ENCODE measurements at places on chromosomes 5 and 9.

DNA sequence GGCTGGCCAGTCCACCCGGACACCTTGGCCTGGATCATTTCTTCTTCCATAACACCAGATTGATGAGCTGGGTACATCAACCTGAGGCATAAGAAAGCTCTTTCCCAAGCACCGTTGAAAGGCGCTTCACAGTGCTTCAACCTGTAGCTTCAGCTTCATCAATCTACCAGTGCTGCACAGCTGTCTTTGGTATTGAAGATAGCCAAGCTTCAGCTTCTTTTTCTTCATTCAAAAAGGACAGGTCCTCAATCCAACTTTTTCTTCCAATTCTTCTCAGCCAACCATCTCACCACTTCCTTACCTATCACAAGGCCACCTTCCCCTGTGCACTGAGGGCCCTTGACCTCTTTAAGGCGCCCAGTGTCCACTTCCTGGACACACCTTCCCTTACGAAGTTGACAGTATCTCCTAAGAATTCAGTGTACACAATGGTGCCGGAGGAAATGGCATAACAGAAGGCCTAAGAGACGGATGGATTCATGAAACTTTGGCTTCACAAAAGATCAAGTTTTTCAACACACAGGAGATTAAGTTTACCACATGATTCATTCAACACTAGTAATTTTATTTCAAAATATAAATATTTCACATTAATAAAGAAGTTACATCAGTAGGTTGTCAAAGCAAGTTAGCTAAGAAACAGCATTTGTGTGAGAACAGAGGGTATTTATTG lies 1.4 kb upstream of the CTNNAL1 start:
- DNase-seq = no peak

DNA sequence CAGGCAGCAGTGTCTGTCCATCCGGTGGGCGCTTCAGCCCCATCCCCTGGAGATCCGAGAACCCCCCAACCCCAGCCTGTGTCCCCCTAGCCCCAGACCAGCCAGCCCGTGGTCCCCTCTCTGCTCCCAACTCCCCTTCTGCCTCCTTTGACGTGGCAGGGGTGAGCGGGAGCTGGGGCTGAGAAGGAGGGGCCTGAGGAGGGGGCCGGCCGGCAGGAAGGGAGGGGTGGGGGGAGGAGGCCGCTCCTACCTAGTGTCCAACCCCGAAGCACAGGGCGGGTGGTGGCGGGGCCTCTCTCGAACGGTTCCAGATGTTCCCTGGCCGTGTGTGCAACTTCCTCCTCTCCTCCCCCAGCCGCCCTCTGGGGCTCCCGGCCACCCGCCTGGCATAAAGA lies 31.0 kb downstream of the GOLGA2 start:
- peak; percentile 93 for DNase-seq

- DNase-seq = no peak
Measured at GRCh38 chr9:129075996-129076639, 4.8 kb upstream of the DOLPP1 start.

DNA sequence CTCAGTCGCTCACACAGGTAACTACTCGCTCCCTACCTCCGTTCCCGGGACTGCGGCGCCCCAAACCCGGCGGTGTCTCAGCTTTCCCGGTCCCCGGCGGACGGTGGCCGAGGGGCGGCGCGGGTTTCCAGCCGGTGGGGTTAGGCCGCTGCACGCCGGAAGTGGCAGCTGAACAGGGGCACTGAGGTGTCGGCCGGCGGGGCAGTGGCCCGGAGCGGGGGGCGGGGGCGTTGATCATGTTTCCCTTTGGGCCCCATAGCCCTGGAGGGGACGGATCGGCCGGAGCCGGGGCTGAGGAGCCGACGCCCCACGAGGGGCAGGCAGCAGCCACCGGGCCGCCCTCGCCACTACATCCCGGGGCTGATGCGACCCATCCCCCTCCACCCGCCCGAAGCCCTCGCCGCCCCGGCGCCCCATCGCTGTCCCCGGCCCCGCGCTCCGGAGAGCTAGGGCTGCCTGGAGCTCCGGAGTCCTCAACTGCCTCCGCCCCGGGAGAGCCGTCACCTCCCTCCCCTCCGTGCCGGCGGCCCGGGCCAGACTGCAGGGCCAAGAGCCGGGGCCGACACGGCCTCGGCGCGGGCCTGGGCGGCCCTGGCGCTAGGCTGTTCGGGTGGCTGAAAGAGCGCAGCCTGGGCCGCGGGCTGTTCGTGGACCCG lies at the start of gene DCAF10:
Gene DCAF10, plus strand, starts transcription at position 167 of the 656 bp plus-strand sequence. Its CDS starts 70 bp downstream, at position 237.
- DNase-seq = peak; percentile 93

- DNase-seq = peak; percentile 93
Measured at GRCh38 chr5:61290791-61291210, 41.3 kb upstream of the ZSWIM6 start.

DNA sequence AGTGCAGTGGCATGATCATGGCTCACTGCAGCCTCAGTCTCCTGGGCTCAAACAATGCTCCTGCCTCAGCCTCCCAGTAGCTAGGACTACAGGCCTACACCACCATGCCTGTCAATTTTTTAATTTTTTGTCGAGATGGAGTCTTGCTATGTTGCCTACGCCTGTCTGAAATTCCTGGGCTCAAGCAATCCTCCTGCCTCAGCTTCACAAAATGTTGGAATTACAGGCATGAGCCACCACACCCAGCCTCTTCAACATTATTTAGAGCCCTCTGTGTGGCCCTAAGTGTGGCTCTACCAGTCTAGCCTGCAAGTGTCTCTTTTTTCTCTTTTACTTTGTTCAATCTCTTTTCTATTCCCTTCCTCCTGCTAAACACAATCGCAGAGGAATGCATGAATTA lies 154.4 kb upstream of the EPB41L4A start:
- no peak for DNase-seq

DNA sequence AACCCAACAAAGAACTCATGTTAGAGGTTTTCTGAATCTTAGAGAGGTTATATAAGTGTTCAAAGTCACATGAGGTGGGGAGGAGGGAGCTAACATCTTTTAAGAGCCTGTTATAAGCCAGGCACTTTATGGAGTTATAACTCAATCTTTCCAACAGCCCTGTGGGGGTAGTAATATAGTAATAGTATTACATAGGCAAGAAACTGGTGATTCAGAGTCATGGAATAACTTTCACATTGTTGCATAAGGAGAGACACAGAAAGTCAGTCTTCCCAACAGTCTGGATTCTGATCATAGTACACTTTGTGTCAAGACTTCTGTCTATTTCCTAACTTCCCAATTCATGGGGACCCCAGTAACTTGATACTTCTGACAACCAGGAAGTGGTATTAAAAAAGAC lies 89.2 kb downstream of the ACER2 start:
- no peak for DNase-seq

DNA sequence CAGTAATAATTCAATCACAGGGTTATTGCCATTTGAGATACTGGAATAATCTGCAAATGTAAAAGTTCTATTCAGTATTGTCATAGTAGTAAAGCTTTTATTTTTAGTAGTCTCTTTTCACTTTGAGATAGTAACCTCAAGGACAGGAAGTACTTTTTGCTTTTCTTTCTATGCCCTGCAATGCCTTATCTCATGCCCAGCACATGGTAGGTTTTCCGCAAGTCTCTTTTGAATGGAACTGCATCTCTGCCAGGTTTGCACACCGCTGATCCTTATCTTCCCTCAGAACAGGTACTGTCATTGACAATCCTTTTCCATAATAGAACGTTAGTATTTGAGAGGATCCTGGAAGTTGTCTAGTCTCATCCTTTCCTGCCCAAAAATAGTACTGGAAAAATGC lies 91.8 kb upstream of the IFNK start:
- DNase-seq = no peak

DNA sequence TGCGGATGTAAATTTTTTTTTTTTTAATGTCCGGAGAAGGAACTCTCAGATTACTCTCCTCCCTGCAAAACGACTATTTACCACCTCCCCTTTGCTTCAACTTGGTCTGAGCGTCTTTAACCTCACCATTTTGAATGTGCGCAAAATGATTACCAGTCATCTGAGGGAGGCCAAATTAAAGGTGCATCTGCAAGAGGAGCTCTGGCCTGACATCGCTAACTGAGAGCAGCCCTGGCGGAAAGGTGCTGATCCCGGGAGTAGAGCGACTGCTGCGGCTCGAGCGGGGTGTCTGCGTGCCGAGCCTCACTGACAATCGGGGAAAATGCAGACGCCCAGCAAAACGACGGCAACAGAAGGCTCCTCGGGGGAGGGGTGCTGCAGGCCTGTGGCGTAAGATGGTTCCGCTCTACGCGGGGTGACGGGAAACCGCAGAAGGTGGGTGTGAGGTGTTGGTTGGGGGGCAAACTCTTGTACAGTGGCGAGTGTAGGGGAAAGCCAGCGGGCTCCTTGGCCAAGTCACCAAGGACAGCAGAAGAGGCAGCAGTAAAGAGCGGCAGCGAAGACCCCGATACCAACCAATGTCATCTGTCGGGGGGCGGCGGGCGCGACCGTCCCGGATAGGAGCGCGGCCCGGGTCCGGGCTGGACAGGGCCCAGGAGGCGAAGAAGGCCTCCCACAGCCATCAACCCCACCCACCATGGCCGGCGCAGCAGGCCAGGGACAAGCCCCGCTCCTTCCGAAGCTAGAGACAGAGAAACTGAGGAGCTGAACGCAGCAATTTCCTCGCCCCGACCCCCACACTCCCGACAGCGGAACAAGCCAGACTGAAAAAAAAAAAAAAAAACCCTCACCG lies 557 bp downstream of the PJA2 start:
- peak; percentile 87 for DNase-seq

- no peak for DNase-seq
Measured at GRCh38 chr5:57716661-57717060, 234.1 kb upstream of the ACTBL2 start.

DNA sequence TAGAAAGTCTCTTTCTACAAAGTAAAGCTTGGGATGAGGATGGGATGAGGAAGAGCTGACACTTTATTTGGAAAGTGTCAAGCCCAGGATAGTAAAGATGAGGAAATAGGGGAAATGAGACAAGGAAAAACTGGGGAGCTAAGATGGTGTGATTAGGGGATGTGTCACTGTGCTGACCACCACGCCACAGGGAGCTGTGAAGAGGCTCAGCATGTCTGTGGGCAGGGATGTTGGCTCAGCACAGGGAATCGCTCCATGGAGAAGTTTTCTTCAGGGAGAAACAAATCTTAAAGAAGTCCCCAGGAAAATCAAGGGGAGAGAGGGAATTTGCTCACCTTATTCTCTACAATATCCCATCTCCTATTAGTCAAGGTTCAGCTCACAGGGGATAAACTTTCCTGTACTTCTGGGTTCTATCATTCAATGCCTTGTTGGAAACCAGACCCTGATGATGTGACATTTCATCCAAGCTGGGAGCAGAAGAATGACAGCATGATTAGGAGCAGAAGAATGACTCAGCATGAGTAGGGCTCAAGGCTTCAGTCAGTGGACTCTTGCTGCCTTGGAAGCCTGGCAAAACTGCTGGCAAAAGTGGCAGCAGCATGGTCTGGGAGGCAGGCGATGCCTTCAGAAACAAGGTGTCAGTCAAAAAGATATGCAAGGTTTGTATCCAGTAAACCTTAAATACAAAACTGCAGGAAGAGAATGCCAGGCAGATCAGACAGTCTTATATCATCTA lies 4.9 kb downstream of the HSPB3 start:
- no peak for DNase-seq

GRCh38 chr9:126348911-126349550 lies 22.4 kb downstream of the MVB12B start:
- peak; percentile 63 for DNase-seq

DNA sequence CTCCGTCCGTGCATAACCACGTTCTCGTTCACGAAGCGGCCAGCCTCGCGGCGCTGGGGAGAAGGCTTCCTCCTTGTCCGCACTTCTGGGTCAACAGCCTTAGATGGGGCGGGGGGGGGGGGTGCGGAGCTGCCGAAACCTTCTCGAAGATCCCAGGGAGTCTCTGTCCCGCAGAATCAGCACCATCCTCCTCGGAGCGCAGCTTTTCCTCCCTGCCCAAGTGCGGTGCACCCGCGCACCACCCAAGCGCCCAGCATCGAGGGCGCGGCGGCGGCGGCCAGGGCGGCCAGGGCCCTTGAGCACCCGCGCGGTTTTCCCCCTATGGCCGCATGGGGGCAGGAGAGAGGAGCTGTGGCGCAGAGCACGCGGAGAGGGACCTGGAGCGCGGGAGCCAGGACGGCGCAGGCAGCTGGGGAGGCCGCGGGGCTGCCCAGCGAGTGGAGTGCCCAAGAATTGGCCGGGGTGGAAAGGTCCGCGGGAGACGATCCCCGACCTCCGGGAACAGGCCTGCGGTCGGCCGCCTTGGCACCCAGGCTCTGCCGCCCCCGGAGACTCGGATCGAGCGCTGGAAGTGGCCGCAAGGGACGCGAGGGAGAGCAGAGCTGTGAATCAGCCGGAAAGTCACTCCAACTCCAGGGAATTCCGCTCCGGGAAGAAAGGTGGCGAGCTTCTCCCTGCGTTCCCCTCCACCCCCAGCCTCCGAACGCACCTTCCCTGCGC lies 43.1 kb downstream of the TMEM174 start:
- DNase-seq = peak; percentile 93

DNA sequence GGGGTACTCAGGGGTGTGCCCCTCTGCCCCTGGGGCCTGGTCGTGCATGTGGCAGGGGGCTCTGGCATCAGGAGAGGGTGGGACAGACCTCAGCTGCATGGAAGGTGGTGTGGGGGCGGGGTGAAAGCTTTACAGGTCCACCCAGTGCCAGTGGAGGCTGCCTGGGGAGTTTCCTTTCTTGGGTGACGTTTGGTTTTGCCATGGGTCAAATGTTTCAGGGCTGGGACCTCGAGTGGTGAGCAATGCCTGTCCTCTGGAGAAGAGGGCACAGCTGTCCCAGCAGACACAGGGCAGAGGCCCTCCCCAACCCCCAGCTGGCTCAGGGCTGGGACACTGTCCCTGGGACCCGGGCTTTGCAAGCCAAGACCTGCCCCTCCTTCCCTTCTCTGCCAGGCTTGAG lies 3.6 kb downstream of the RXRA start:
- no peak for DNase-seq

DNA sequence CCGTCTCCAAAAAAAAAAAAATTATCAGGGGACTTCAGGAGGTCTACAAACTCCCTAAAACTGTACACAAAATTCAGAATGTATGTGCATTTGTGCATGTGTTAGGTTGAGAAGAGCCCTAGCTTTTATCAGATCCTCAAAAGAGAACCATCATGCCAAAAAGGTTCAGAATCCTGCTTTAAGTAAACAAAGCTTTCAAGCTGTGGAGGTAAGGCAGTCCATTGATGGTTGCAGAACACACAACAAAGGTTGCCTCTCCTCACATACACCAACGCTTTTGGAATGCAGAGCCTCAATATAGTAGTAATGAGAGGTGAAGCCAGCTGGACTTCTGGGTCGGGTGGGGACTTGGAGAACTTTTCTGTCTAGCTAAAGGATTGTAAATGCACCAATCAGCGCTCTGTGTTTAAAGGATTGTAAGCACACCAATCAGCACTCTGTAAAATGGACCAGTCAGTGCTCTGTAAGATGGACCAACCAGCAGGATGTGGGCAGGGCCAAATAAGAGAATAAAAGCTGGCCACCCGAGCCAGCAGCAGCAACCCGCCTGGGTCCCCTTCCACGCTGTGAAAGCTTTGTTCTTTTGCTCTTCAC lies 57.9 kb upstream of the RNF38 start:
- no peak for DNase-seq

DNA sequence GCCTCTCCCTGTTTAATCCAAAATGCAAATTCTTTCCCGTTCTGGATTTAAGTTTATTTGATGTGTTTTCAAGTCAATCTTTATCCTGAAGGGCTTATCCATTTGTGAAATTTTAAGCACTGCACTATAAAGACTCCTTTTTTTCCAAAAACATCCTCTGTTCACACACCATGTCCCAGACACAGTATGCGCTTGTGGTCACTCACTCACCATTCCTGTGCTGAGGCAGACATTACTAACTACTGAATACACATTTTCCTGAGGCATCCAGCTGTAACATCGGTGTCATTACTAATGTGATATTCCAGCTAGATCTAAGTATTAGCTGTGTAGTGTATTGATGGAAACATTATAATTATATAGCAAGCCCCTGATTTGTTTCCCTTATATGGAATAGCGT lies 298.4 kb downstream of the KCTD16 start:
- peak; percentile 63 for DNase-seq

GRCh38 chr5:151345808-151346478 lies 1.4 kb downstream of the SLC36A2 start:
- no peak for DNase-seq

Measured in NCI-H69 (cell line).